ENCODE measurements at places on chromosomes 5 and 9. TPM values are rescaled to one million over a fixed set of nuclear protein-coding genes. Genes with fewer than 3 reads are reported as not detected.

PCDHB16 gene
- 11.8 TPM for total RNA-seq

GRCh38 chr5:90793183-90793582 is 234.6 kb downstream of the ADGRV1 start:
- DNase-seq, result no peak

GRCh38 chr9:124017051-124017928 is 5.7 kb downstream of the LHX2 start:
- DNase-seq, result no peak

GRCh38 chr5:11483630-11484029 is 420.6 kb downstream of the CTNND2 start:
- no peak for DNase-seq

DNA sequence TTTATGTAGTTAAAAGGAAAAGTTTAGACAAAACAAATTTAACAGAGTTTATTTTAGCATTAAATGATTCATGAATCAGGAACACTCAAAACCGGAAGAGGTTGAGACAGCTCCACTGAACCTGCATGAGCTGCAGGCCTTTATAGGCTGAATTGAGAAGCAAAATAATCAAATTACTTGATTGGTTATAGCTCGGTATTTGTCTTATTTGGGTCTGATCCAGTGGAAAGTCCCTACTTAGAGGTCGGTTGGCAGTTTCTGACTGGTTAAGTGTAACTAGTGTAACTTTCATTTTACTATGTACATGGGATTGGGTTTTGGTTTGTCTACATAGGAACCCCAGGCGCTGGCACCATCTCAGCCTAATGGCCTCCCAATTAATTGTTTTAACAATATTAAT is 74.1 kb upstream of the PIK3R1 start:
- no peak for DNase-seq

DNA sequence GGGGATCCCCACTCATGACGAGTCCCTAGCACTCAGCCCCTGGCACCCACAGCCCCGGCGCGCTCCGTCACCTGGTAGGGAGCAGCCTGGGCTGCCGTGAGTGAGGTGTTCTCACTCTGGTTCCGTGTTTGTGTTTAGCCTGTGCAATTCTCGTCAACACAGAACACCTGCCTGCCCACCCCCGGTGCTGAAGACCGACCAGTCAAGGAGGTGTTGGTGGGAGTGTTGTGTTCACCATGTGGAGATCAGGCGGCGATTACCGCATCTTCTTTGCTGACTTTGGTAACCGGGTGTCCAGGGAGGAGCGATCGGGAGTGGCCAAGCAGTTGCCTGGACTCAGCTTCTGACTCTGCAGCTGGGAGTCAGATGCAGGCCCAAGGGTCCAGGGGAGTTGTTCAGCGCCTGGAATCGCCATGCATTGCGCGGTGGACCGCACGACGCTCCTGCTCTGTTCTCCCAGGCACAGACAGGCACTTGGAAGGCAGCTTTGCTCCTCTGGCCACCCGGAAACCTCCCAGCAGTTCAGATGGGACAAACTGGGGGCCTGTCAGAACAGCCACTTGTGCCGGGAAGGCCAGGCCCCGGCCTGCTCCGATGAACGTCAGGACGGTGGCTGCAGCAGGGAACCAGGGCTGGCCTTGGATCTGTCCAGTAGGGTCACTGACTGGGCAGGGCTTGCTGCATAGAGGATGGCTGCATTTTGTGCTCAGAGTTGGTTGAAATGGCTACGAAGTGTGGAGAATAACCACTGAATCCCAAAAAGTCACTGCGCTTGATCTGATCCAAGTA is 28.2 kb downstream of the EXOC3 start:
- DNase-seq, result no peak

LHFPL2 gene
- total RNA-seq, result 61.8 TPM

GRCh38 chr9:24479361-24480059 is 66.2 kb downstream of the IZUMO3 start:
- no peak for DNase-seq

- no peak for DNase-seq
Measured at GRCh38 chr5:72662305-72662704, 154.2 kb upstream of the TNPO1 start.

DNA sequence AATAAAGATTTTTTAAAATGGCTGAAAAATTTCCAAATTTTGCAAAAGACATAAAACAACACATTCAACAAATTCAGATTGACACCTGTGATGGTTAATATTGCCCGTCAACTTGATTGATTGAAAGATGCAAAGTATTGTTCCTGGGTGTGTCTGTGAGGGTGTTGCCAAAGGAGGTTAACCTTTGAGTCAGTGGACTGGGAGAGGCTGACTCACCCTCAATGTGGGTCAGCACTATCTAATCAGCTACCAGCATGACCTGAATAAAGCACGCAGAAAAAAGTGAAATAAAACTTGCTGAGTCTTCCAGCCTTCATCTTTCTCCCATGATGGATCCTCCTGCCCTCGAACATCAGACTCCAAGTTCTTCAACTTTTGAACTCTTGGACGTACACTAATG is 868.0 kb upstream of the CTNND2 start:
- no peak for DNase-seq

DNA sequence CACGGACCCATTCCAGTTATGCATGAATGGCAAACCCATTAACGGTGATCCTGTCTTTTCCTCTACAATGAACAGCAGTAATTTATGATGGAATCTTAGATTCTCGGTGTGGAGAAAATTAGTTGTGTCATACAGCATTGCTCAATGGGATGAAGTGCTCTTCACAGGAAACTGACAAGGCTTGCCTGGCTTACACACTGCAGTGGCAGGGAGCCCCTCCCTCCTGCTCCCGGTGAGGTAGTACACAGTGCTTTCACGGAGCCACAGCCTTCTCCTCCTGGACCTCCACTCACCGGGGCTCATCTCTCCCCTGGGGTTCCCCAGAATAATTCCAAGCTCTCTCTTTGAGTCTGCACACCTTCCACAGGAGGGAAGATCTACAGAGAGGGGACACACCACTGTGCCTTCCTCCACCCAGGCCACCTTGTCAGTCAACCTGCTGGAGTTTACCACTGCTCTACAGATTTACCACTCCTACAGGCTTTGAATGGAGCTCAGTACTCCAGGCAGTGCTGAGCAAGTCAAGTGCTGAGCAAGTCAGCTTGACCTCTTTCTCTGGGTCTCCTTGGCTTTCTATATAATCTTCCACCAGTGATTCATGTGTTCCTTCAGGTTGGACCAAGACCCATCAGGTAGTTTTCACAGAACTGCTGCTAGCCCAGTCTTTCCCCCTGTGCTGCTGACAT is 59.1 kb upstream of the TBC1D2 start:
- DNase-seq, result no peak

C9orf50 gene
- not detected for total RNA-seq

DNA sequence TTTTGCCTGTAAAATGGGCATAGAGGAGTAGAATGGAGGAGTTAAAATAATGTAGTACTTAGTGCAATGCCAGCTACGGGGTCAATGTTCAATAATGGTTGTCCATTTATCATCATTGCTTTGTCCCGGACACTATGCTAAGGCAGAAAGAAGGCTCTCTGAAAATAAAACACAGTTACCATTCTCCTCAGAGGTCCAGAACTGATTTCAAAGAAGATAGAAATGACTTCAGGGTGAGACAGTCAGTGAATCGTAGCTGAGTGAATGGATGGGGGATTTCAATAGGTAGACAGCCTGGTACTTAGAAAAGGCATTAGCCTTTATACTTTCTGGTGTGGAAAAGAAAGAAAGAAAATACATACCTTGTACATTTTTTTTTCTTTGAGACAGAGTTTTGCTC is 1.2 kb upstream of the AK3 start:
- DNase-seq, result no peak

DNA sequence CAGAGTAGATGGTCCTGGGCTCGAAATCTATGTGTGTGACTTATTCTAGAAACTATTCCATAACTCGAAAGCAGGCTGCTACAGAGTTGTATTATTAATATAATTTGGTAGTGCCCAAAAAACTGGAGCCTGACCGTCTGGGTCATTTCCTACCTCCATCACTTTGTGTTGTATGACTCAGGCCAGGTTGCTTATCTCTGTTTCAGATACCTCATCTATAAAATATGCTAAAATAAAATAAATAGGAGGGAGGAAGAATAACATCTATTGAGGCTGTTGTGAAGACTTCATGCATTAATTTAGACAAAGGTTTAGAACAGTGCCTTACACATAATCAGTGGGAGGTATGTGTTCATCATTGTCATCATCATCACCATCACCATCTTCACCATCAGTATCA is 57.7 kb downstream of the PDE4D start:
- DNase-seq, result no peak

ARL14EPL gene
- not detected for total RNA-seq

- no peak for DNase-seq
Measured at GRCh38 chr5:14339468-14339867, 196.3 kb downstream of the TRIO start.

DNA sequence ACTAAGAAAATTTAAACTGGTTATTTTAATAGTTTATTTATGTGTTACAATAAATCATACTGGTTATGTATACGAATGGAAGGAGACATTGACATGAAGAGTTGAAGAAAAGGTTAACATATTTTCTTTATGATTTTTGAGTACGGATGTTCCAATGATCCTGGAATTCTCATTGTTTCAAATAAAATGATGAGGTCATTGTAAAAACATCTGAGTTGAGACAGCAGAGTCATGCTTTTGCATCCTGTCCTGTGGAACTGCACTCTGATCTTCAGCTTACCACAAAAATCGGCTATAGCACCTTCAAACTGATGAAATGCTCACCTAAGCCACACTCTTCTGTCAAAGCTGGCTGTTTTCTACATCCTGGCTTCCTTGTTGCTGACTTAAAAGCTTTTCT is 67.8 kb downstream of the PTCD2 start:
- DNase-seq, result no peak

Data from breast epithelium (tissue), 4 donors.